ENCODE measurements at places on chromosomes 3 and 15.

- no peak for DNase-seq
Measured at GRCh38 chr3:85041562-85042055, 82.8 kb downstream of the CADM2 start.

- no peak for DNase-seq
Measured at GRCh38 chr3:52146189-52146588, 8.0 kb downstream of the POC1A start.

DNA sequence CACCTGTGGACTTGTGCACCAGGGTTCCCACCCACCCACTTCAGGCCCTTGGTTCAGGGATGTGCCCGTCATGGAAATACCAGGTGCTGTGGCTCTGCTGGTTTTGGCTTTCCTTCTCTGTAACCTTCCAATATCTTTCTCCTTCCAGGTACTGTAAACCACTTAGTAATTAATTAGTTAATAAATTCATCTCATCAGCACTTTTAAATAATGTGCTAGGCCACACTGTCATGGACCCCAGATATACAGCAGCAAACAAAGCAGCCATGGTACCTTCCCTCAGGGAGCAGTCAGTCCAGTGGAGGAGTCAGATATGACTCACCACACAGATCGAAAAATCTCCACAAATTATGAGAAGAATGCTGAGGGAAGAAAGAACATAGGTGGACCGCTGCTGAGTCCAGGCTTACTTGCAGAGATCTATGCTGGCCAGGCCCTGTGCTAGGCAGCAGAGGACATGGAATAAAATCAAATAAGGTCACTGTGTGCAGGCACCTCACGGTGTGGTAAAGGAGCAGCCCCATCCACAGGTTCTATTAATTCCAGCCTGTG, 6.8 kb upstream of the GATA2 start:
- DNase-seq = no peak

DNA sequence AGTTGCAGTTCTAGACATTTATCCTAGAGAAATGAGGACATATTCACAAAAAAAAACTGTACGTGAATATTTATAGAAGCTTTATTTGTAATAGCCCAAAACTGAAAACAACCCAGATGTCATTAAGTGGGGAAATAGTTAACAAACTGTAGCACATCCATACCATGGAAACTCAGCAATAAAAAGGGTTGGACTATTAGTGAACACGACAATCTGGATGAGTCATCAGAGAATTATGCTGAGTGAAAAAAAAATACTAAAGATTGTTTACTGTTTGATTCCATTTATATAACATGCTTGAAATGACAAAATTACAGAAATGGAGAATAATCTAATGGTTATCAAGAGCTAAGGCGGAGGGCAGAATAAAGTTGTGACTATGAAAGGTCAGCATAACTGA, 59.5 kb downstream of the CPA3 start:
- no peak for DNase-seq

DNA sequence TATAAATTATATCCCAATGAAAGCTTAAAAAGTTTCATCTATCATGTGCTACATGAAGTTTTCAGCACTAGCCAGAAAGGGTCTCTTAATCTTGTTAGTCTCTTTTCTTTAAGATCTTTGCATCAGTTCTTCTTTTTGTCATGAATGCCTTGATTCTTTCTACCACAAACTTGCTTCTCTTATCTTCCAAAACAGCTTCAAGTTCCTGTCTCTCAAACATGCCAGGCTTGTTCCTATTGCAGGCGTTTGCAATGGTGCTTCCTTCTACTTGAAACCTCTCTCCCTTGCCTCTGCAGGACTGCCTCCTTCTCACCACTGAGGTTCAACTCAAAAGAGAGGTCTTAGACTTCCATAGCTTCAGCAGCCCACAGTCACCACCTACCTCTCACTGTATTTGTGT, 104.3 kb upstream of the FRMD4B start:
- DNase-seq = no peak

DNA sequence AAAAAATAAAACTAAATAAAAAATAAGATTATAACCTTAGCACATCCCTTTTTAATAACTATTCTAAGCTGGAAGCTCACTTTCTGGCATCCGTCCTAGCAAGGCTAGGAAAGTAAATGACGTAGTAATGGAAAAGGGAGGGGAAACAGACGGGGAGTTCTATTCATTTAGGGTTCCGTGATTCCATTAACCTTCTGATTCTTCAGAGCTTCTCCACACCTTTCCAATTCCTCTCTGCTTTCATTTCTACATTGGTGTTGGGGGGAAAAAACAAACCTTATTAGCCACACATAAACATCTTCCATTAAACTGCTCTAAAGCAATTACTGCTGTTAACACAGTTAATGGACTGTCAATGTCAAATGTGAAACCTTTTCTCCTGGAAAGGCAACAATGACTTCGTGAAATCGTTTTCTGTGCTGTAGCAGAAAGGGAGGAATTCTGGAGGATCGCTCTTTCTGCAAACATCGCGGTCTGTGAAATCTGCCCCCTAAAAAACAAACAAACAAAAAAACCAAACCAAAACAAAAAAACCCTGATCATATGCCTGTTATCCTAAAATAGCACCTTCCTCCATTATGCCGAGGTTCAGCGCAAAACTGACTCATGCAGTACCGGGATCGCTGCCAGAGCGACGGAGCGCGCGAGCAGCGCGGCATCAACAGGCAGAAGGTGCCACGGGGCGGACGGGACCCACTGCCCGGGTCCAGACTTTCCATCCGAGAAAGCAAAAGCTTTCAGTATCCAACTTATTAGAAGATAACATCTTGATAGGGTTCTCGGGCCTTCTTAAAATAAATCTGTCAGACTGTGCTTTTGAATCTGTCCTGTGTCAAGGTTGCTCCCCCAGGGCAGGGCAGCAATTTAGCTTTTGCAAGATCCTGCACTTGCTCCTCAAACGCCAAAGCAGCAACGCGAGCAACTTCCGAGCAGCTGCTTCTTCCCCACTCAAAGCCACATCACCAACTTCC, 156.2 kb downstream of the FGF12 start:
- no peak for DNase-seq

All from NCI-H524 treated with DMSO at 0.1 percent for 48 hours (cell line).